ENCODE measurements at places on chromosomes 7 and 10.

DNA sequence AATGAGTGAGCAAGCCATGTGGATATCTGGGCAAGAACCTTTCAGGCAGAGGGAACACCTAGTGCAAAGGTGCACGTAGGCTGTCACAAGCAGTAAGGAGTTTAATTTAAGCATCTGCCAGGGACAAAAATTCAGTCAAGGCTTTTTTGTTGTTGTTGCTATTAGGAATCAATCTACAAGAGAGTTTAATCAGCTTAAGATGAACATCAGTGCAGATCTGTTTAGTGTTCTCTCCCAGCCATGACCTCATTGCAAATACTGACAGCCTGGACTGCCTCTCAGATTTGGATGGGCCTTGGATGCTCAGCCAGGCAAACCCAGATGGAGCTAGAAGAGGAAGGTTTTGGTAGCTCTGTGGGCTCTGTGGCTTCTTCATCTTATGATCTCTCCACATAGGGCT lies 3.3 kb upstream of the GLCCI1 start:
- no peak for DNase-seq

DNA sequence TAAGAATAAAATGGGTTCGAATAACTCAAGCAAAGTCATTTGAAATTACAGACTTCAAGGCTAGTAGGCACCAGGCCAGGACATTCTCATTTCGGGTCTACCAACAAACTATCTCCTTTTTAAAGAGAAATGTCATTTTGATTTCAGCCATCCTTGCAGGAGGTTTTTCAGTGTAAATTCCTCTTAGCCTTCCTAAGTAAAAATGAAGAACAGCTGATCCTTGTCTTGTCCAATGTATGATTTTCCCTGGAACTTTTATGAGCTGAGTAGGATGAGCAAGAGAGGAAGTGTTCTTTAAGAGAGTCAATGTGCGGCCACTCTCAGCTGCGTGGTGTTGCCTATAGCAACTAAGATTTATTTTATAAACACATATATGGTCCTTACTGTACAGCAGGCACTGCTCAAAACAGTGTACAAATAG lies 110.1 kb downstream of the PLCE1 start:
- DNase-seq, result no peak

DNA sequence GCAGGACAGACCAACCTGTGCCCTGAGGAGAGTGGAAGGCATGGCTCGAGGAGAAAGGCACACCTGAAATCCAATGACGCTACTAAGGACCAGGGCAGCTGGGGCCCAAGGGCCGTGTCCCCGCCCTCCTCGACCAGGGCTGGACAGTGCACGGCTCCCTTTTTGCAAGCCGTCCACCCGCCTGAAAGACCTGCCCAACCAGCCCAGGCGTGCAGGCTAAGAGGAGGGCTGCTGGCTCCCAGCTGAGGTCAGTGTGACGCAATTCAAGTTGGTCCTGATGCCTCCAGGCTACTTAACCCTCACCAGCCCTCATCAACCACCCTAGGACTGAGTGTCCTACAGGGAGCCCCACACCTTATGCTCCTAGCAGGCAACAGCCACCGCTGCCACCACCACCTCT lies 69.3 kb downstream of the DLG5 start:
- DNase-seq, result no peak

- no peak for DNase-seq
These were observed 52.3 kb upstream of the PRR15 start for GRCh38 chr7:29511337-29511736.

DNA sequence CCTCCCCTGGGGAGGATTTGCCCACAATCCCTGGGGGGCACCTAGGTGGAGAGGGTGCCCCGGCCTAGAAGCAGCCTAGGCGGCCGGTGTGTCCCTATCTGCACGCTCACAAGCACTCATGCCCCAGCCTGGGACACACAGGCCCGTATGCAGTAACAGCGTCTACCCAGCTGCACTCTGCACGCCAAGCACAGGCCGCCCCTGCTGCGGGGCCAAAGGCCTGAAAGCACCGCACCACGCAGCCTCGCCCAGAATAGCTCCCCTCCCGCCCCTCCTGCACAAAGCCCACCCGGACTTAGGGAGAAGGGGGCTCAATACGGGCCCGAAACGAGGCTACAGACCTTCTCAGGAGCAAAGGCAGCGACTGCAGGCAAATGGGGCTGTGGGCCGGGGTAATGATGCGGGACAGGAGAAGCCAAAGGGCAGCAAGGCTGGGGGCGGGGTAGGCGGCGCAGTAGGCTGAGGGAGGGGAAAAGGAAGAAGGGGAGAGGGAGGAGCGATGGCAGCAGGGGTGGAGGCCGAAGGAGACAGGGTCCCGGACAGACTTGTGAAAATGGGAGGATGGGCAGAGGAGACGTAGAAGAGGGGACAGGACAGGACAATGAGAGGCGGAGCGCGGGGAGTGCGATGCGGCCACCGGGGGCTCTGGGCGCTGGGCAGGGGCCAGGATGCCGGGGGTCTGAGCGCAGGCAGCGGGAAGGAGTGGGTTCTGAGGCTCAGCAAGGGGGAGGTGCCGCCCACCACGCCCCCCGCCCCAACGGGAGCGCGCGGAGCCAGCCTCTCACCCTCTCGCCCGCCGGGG lies 544 bp downstream of the GPRIN2 start:
- no peak for DNase-seq

- DNase-seq, result no peak
These were observed 178.8 kb downstream of the ELFN1 start for GRCh38 chr7:1848911-1849311.

DNA sequence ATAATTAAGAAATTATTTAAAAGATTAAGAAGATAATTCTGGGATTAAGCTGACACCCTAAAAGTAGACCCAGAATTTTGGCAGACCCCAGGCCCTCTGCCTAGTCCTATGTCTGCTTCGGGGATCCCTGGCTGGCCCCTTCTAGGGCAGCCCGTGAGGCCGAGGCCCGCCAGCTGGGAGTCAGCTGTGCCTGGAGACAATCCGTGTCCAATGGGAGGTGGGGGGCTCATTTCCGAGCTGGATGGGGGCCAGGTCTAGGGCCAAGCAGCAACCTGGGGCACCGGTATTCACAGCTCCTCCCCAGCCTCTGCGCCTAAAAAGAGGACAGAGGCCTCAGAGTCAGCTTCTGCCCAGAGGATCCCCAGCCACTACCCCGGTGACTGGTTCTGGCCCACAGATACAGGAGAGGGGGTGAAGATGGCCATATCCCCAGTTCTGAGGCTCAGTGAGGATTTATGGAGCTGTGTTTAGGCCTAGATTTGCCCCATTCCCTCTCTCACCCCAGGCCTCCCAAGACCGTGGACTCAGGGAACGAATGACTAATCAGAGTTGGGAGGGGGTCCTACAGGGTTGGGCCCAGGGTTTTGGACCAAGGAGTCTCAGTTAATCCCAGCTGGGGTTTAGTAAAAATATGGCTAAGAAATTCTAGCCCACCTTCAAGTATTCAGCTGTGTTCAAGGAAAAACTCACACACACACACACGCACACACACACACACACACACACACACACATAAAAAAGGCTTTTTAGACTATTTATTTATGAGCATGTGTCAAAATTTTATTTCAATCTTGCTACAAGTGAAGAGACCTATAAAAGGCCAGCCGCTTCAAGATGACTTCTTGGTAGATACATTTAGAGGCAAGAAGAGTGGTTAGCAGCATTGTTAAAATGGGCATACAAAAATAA lies 37.4 kb upstream of the LBX1 start:
- no peak for DNase-seq

GRCh38 chr7:108463613-108464012 lies 7.4 kb upstream of the NRCAM start:
- DNase-seq, result no peak

- no peak for DNase-seq
These were observed 572.6 kb downstream of the IPMK start for GRCh38 chr10:57694956-57695608.

- no peak for DNase-seq
These were observed 181.4 kb downstream of the ARID5B start for GRCh38 chr10:62082729-62083411.

- DNase-seq, result no peak
These were observed 42.2 kb downstream of the ZNF33B start for GRCh38 chr10:42596196-42596595.

DNA sequence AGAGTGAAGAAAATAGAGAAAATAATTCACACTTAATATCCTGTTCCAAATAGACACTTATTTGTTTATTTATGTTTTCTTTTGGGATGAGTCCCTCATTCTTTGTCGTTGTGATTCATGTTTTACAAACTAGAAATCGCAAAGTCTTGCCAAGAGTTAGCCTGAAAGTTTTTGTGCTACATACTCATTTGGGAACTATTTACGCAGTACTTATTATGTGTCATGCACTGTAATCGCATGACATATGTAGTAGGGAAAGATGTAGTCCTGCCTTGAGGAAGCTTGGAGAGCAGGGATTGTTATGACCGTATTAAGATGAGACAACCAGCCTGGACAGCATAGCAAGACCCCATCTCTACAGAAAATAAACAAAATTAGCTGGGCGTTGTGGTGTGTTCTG lies 189.3 kb downstream of the ABCA13 start:
- DNase-seq, result no peak

- DNase-seq, result no peak
These were observed 311.9 kb upstream of the HGF start for GRCh38 chr7:82081644-82082224.

DNA sequence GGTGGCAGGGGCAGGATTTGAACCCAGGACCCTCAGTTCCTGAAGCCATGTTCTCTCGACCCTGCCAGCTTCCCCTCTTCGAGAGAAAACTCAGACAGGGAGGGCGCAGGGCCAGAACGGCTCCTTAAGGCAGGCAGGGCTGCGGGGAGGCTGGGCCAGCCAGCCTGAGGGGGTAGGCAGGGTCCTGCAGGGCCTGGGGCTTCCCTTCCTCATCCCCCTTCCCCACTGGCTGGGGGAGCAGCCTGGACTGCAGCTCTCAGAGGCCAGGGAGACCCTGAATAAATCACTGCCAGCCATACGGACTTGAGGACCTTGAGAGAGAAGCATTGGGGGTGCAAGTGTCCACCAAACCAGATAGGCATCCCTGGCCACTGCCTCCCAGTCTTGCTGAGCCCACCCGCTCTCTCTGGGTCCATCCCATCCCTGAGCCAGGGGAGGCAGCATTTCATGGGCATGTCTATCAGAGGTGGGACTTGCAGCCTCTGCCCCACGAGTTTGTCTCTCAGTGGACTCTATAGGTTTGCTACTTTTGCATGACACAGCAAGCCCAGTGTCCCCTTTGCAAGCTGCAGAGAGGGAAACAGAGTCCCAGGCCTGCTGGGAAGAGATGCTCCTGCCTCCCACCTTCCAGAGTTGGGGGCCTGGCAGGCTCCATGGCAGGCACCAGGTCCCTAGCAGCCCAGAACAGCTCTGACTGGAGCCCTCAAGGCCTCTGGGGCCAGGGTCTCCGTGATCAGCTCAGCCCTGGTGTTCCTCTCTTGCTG lies 70.9 kb downstream of the MYL10 start:
- DNase-seq, result no peak

GRCh38 chr10:79020015-79020491 lies 48.7 kb upstream of the ZMIZ1 start:
- peak; percentile 92 for DNase-seq

GRCh38 chr10:127157089-127157488 lies 39.3 kb downstream of the INSYN2A start:
- no peak for DNase-seq

GRCh38 chr7:151672716-151673115 lies 153.0 kb upstream of the RHEB start:
- no peak for DNase-seq

GRCh38 chr7:138032186-138032585 lies 30.3 kb upstream of the CREB3L2 start:
- no peak for DNase-seq

DNA sequence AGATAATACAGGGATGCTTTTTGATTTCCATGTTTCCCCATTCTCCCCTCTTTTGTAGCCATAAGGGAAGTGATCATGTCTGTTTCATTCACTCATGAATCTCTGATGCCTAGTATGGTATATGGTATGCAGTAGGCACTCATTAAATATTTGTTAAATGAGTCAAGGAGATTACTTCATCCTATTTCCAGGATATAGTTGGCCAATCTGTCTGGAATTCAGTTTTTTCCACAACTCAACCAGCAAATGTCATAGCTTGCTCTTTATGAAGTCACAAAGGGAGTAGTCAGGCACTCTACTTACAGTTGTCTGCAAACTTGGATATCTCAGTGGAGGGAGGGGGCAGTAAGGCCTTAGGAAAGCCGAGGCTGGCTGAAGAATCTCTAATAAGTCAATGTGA lies 853.6 kb downstream of the LRMDA start:
- no peak for DNase-seq

DNA sequence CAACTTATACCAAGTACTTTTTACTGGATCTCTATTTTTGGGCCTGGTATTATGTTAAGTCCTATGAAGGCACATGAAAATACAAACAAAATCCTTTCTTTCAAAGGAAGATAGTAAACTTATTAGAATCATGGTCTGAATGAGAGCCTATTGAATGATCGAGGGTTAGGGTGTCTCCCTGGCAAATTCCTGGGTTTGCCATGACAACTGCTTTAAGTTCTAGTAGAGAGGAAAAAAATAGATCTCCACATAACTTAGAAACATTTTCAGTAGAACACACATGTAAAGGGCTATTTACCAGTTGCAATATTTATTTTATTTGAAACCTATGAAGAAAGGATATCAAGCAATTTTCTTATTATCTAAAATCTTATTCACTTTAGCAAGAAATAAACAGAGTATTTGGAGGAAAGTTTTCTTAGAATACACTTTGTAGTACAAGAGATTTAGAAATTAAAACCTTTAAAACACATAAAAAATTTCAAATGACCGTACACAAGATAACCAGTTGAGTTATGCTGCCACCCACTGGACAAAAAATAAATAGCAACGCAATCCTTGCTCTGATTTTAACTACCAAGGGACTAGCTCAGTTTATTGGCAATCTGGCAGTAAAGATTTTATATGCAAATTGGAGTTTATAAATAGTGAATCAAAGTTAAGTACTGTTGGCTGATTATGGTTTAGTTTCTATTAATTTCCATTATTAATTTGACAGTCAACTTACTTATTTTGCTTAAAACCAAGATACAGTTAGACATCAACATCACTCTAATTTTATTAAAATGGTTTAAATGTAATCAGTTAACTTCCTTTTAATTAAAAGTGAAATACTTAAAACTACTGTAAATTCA lies 33.9 kb downstream of the CACUL1 start:
- no peak for DNase-seq

- DNase-seq, result no peak
These were observed 34.7 kb downstream of the ACADSB start for GRCh38 chr10:123043409-123043925.

Data from right atrium auricular region (tissue), 2 donors.